ENCODE measurements at places on chromosomes 5 and 9. TPM values are rescaled to one million over a fixed set of nuclear protein-coding genes. Genes with fewer than 3 reads are reported as not detected.

GRCh38 chr9:114231719-114232449, 76.5 kb downstream of the COL27A1 start:
- no peak overlapping the region for H3K4me3 ChIP-seq
- no peaks in the 10 kb centered on the region for H3K4me1 ChIP-seq
- DNase-seq = no peak
- no peaks in the 10 kb centered on the region for H3K27me3 ChIP-seq
- peaks cover 3% of the 10 kb centered on the region for H3K36me3 ChIP-seq

DNA sequence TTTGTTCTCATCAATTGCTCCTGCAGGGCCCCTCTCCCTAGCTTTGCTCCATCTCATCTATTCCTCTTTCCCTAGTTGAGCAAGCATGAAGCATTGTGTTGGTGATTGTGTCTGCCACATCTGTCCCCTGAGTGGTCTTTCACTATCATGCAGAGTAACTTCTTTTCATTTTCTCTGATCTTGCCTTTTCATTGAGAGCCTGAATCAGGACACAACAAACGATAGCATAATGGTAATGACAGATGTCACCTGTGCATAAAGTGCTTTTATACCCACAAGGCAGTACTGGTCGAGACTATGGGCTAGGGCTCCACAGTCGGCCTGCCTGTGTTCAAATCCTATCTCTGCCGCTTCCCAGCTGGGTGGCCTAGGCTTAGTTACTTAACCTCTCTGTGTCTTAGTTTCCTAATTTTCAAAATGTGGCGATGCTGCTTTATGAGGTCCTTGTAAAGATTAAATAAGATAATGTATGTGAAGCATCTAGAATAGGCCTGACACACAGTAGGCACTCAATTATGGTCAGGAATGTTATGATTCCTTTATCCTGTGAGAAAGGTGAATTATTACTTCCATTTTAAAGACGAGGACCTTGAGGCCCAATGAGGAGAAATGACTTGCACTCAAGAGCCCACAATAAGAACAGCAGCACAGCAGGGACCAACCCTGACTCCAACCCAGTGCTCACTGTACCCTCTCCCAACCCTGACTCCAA, 137.1 kb upstream of the ZNF618 start:
- no peaks in the 10 kb centered on the region for H3K4me1 ChIP-seq
- no peak overlapping the region for H3K4me3 ChIP-seq
- no peak overlapping the region for H3K27ac ChIP-seq
- H3K36me3 ChIP-seq = no peaks in the 10 kb centered on the region
- no peak for DNase-seq

- H3K27me3 ChIP-seq = no peaks in the 10 kb centered on the region
- peak; percentile 93 for DNase-seq
- H3K27ac ChIP-seq = peak overlapping the region; percentile 59
- H3K4me1 ChIP-seq = peaks cover 18% of the 10 kb centered on the region
Observed at GRCh38 chr5:52859628-52860027, 71.9 kb downstream of the ITGA1 start.

DNA sequence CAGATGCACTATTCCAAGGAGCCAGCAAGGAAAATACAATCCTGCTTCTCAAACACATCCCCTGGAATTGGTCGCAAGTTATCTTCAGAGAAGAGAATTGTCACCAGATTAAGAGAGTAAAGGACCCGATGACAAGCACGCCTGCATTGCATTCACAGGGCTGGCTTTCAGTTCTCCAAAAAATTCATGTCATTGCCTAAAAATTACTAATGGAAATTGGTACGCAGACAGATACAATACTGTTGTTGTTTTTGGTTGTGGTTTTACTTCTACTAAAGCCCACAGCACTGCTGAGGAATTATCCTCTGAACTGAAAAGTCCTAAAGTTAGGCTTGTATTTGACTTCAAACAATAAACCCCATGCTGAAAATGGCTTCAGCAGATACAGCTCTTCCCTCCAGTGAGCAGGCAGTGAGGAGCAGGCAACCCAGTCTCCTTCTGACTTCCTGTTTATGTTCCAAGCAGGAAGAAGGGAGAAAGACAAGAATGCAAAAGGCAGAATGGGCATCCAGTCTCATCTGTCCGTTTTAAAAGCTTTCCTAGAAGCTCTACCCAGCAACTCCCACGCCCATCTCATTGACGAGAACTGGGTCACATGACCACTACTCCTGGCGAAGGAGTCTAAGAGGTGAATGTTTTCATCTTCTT, 80.6 kb upstream of the ZNF366 start:
- peak; percentile 21 for DNase-seq
- no peak overlapping the region for H3K4me3 ChIP-seq
- no peaks in the 10 kb centered on the region for H3K27me3 ChIP-seq
- no peaks in the 10 kb centered on the region for H3K36me3 ChIP-seq
- H3K4me1 ChIP-seq = peaks cover 14% of the 10 kb centered on the region

GRCh38 chr5:155193029-155193428, 179.5 kb downstream of the KIF4B start:
- H3K36me3 ChIP-seq = no peaks in the 10 kb centered on the region
- no peak overlapping the region for H3K27ac ChIP-seq
- no peak for DNase-seq
- H3K27me3 ChIP-seq = no peaks in the 10 kb centered on the region

GRCh38 chr9:88593537-88594185, 58.7 kb downstream of the NXNL2 start:
- no peak overlapping the region for H3K27ac ChIP-seq
- no peak overlapping the region for H3K4me3 ChIP-seq
- H3K36me3 ChIP-seq = no peaks in the 10 kb centered on the region
- H3K4me1 ChIP-seq = no peaks in the 10 kb centered on the region

Gene CCIN
- 1.1 TPM for total RNA-seq

Gene KLF4
- total RNA-seq = 1.3 TPM

Gene PCDHGA7
- 3.3 TPM for total RNA-seq

Gene SLC26A2
- 12.8 TPM for total RNA-seq

Measured in IMR-90 (cell line).